Stimulated activated CD4-positive, alpha-beta T cell treated with anti-CD3 and anti-CD28 coated beads, Interleukin-12 subunit alpha, Interleukin-12 subunit beta, amount 100 ng/mL, for 4 hours (primary cell): ENCODE measurements at places on chromosomes 2 and 18.

DNA sequence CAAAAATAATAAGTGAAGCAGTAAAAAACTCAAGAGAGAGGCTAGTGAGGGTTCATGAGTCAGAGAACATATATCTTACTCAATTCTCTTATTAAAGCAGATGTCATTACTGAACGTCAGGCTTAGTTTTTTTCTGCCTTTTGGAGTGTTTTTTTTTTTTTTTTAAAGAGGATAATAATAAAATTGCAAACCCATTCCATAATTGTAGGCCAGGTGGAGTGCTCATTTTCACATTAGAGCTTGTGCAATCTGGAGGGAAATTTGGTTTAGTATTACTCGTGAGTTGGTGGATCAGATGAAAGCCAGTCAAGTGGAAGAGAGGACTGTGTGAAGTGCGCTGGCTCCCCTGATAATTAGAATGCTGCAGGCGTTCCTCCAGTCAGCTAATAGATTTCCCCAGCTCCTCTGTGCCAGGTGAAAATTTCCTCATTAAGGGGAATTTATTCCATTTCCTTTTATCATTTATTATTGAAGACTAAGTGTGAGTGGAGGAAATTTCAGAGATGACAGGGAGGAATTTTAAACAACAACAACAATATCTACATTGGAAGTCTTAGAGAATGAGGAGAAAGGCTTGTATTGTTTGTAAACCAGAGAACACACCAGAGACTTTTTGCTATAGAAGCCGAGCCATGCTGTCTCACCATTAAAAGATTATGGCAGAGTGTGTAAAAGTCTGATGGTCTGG, 74.6 kb downstream of the CPS1 start:
- DNase-seq, result no peak

GRCh38 chr2:232779465-232779864, 3.1 kb upstream of the KCNJ13 start:
- no peak for DNase-seq

- no peak for DNase-seq
These were observed 1402.3 kb upstream of the LRRTM1 start for GRCh38 chr2:81706856-81707255.

- no peak for DNase-seq
These were observed 25.1 kb upstream of the KLHL29 start for GRCh38 chr2:23359631-23360567.

- DNase-seq, result no peak
These were observed 479.3 kb downstream of the CPS1 start for GRCh38 chr2:211035548-211036185.

DNA sequence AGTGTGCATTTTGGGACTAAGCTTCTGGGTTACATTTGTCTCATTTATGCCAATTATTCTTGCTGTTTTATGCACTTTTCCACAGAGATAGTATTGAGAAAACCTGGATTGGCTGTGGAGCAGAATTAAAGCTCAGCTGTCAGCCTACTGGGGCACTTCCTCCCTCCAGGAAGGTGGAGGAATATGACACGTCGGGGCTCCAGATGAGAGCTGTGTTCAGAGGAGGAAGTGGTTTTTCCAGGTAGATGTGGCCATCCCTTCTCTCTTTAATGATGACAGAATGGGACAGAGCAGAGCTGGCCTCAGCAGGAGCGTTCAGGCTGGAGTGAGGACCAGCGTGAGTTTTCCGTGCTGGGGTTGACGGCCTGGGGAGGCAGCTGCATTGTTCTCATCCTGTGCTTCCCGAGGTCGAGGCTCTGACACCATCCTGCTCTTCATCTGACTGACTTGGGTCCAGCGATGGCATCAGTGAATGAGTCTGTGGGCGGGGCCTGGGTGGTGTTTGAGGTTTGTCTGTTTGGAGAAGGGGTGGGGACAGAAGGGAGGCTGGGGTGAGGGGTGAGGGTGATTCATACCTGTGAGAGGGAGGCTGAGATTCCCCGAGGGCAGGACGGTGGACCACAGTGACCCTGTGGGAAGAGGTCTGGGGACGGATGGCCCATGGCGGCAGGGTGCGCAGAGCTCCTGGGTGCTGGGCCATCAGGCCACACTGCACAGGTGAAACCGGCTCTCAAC, 207.0 kb downstream of the LDLRAD4 start:
- no peak for DNase-seq

- DNase-seq, result no peak
These were observed 38.1 kb downstream of the ACOXL start for GRCh38 chr2:110770404-110770958.

- DNase-seq, result no peak
These were observed 255.3 kb upstream of the SALL3 start for GRCh38 chr18:78724214-78724914.

DNA sequence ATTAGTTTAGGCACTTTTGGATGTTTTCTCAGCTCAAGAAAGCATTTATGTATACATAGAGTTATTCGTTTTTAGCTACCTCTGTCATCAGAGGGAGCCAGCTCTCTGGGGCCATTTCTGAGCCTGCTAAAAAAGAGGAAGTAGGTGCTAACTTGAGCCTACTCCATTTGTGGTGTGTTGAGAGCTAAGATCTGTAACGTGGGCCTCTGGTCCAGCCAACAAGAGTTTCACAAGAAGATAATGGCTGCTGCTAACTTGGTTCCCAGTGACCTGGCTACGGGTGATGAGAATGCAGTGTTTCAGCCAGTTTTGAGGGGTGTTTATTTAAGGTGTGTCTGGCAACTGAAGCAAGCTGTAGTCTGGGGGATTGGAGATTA, 182.5 kb downstream of the PRKCE start:
- no peak for DNase-seq

GRCh38 chr2:239346676-239347075, 54.1 kb downstream of the HDAC4 start:
- DNase-seq, result no peak

- no peak for DNase-seq
These were observed 9.0 kb upstream of the ATRAID start for GRCh38 chr2:27202854-27203253.

- no peak for DNase-seq
These were observed 477.2 kb downstream of the TRIB2 start for GRCh38 chr2:13193900-13194299.

DNA sequence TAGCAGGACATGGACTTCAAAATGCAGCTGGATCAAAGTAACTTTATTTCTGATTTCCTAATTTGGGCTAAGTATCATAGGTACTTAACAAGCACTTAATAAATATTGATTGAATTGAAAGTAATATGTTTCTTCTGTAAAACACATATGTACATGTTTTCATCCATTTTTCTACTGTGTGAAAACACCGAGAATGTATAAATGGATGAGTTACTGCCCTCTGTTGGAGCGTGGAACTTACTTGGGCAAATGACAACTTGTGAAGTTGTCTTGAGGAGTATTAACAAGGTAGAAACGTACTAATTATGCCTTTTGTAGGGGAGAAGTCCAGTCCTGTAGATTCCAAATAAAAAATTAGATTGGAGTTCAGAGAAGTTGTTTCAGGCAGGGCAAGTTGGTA, 87.2 kb downstream of the PHLPP1 start:
- DNase-seq, result no peak

- DNase-seq, result no peak
These were observed 46.6 kb downstream of the ZNF516 start for GRCh38 chr18:76448256-76449110.

- no peak for DNase-seq
These were observed 497.4 kb upstream of the MEIS1 start for GRCh38 chr2:65937379-65938160.

DNA sequence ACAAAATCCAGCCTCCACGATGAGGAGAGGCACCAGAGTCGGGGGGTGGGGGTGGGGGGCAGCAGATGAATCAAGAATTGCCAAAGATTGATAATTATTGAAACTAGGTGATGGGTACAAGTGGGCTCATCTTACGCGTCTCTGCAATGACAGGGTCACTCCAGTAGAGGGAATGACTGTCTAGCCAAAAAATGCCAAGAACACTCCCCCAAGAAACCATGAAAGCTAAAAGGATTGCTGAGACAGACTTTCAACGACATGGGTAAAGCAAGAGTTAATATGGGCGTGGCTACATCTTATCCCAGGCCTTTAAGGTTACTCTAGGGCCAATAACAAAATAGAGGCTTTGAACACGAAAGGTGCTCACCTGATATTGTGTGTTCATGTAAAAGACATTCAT, 86.5 kb downstream of the STK39 start:
- DNase-seq, result no peak

DNA sequence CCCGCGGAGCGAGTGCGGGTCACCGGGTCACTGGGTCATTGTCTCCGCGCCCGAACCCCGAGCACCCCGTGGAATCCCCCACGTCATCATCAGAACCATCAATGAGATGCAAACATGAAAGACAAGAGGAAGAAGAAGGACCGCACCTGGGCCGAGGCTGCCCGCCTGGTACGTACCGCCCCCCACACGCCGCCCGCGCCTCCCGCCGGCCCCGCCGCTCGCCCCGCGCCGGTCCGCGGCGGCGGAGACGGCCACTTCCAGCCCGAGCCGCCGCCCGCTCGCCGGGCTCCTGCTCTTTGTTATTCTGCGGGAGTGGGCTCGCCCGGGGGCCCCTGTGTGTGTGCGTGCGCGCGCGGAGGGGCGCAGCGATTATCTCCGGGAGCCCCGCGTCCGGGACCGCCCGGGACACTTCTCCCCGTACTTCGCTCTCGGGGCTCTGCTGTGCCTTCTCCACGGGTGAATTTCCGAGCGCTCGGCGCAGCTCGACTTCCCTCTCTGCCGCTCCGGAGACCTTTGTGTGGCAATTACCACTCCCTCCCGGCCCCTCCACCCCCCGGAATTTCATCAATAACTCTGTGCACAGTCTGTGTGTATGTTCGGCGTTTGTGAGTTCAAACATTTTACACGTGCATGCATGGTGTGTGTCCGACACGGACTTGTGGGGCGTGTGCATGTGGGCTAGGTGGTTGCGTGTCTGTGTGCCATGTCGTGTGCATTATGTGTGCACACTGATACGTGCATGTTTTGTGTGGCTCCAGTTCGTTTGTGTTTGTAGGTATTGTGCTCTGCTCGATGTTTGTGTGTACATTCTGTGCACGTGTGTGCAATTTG, 714 bp downstream of the ASXL3 start:
- no peak for DNase-seq

DNA sequence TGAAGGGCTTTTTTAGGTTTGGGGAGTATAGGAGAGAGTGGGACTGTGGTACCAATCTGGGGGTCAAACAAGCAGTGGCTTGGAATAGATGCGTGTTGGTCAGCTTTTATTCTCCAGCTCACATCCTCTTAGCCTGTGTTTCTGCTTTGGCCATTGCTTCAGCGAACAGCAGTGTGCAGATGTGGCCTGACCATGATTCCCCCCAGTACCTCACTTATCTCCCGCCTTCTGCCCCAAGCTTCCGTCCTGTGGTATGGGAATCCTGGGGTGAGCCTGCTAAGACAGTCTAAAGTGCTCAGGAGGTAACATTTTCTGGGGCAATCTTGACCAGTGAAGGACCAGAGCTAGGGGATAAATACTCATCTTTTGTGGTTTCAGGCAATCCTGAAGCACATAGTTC, 84.9 kb upstream of the TNP1 start:
- no peak for DNase-seq

GRCh38 chr2:17578466-17578928, 38.0 kb downstream of the VSNL1 start:
- no peak for DNase-seq
